T-helper 2 cell treated with Interferon-gamma antibody and Interleukin-4, amounts not matched to agents 5 μg/mL and 100 μg/mL, for 36 hours (primary cell): ENCODE measurements at places on chromosomes 7 and 10.

DNA sequence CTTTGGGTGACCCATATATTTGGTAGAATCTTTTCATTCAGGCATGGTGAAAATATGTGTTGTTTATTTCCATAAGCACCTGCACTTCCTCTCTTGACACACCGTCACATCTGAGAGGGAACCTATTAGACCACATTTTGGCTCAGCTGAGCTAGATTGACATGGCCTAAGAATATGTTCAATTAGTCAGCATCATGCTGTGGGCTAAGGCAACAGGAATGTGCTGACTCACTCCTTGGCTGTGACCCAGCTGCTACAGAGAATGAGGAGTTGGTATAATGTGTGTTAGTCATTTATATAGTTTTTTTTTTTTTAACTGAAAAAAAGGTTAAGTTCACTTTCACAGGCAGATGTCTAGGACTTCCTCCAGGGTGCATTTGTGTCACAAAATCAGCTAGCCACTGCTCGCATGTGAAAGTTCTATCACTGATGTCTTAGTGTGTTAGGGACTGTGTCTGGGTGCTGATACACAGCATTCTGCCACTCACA lies 180.6 kb downstream of the SEMA3E start:
- no peak for DNase-seq

GRCh38 chr10:74898201-74898976 lies 72.0 kb downstream of the KAT6B start:
- peak; percentile 27 for DNase-seq

DNA sequence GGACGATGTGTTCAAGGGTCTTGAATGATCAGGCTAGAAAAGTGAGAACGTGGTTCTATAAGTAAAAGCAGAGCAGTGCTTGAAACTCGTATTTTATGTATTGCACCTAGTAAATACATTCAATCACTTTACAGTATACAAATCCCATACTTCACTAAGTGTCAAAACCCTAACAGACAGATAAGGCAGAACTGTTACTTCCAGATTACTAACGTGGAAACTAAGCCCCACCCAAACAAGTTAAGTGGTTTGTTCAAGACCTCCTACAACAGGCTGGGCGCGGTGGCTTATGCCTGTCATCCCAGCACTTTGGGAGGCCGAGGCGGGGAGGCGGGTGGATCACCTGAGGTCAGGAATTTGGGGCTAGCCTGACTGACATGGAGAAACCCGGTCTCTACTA lies 9.2 kb upstream of the MYO1G start:
- no peak for DNase-seq

DNA sequence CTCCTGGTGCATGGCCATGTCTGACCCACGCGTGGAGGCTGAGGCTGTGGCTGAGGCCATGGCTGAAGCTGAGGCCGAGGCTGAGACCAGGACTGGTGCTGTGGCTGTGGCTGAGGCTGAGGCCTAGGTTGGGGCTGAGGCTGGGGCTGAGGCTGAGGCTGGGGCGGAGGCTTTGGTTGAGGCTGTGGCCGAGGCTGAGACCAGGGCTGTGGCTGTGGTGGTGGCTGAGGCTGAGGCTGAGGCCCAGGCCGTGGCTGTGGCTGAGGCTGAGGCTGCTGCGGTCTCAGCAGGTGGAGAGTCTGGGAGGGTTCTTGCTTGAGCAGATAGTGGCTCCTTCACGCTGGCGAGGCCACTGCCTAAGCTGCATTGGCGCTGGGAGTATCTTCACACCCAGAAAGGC lies 76.4 kb downstream of the WDR37 start:
- no peak for DNase-seq

DNA sequence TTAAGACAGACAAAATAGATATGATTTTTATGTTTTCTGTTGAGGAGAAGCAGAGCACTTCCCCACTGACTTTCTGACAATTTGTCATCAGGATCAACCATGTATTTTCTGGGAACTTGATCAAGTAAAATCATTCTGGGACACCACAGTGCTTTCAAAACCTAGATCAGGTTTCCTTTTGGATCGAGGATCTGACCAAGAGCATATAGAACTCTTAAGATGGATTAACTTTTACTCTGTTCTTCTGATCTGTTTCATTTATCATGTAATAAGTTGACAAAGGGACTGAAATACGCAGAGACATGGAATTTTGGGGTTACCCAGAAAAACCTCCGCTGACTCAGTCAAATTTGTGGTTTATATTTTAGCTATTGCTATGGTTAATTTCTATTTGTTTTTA lies 136.0 kb upstream of the WNT16 start:
- no peak for DNase-seq

DNA sequence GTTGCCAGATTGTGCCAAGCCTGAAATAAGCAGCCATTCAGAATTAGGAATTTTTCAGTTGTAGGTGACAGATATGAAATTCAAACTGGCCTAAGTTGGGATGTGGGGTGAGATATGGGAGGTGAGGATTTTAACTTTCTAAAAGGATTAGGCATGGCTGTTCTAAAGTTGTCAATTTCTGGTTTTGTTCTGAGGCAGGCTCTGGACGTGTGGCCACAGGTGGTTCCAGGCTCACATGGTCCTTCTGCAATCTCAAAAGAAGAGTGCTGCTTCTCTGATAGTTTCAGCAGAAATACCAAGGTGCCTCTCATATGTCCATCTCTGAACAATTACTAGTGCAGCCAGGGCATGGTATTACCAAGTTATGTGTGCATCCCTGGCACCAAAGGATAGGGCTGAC lies 21.4 kb downstream of the EFCAB10 start:
- DNase-seq = no peak

- no peak for DNase-seq
Observed at GRCh38 chr7:157485361-157485831, 148.6 kb downstream of the DNAJB6 start.

DNA sequence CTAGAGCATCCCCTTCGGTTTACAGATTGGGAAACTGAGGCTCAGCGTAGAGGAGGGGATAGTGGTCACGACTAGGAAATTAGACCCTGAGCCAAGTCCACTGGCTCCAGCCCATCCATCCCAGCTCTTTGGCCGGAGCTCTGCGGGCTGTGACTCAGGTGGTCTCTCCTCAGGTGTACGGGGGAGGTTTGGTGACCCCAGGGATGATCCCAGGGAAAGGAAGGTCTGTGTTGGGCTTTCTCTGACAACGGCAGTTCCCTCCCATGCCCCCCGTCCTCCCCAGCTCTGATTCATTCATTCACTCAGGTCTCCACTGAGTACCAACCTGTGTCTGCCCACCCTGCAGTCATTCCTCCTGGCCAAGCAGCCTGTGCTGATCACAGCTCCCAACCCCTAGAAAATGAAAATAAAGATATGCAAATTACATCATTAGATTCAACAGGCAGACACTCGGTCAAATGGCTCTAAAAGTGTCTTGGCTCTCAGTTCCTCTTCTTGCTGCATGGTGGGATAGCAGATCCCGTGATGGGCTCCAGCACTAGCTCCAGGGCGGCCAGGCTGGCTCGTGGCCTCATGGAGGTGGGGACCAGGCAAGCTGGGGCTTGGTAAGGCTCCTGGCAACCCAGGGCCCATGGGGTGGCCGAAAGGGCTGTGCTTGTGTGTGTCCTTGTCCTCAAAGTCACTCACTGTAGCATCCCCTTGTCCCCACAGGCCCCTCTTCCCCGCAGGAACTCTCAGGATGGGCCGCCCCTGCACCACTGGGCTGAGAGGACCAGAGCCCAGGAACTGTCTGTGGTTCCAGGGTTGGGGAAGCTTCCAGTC lies 37.8 kb downstream of the CLRN3 start:
- no peak for DNase-seq

- DNase-seq = no peak
Observed at GRCh38 chr10:124425227-124425962, 6.7 kb upstream of the OAT start.

DNA sequence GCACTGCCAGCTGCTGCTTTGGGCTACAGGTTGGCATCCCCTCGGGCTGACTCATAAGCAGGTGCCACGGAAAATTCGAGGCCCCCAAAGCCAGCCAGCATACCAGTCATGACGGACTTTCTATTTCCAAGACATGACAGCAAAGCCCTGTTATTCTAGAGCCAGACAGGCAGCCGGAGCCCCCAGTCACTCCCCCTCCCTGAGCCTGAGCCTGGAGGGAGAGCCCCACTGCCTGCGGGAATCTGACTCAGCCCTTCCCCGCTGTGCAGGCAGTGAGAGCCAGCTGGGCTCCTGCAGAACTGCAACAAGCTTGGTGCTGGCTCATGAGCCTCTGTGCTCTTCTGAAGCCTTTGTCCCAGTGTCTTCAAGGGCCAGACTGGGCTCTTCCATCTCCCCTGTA lies 15.8 kb downstream of the BTBD16 start:
- DNase-seq = no peak

DNA sequence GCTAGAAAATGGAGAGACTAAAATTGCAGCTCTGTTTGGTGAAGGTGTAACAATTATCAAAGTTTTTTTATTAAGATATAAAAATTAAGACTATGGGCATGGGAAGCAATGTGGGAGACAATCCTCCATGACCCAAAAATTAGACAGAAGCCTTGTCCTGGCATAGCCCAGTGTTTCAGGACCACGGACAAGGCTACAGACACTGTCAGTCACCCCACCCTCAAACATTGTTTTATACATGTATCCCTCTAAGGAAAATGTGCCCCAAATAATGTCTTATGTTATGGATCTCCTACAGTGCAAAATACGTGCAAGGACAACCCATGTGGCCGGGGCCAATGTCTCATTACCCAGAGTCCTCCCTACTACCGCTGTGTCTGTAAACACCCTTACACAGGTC lies 24.0 kb downstream of the HABP2 start:
- DNase-seq = no peak

- DNase-seq = no peak
Observed at GRCh38 chr10:5070648-5071410, 23.4 kb upstream of the AKR1C3 start.

DNA sequence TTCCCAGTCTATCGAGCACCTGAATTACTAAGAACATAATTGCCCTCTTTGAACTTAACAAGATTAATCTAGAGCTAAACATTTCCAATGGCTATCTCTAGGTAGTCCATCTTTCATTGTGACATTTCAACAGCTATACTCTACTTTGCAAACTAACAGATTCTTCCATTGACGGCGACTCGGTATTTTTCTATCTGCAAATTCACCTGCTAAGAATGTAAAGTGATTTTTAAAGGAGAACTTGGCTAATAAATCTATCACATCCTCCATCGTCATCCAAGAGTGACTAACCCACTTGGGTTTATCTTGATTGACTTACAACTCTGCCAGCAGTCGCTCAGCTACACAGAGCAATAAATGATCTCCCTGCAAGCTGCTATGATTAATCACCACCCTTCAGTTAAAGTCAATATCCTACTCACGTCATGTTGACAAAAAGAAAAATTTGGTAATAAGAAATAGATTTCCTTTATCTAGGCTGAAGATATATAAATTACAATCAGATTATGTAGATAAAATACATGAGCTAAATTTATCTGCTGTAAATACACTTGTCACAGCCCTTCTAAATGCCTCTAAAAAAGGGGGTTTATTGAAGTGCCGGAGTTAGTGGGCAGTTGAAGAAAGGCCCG lies 99.5 kb downstream of the SFMBT2 start:
- no peak for DNase-seq

- DNase-seq = no peak
Observed at GRCh38 chr7:25758559-25758958, 393.4 kb upstream of the NFE2L3 start.

GRCh38 chr7:155729847-155730246 lies 82.4 kb downstream of the SHH start:
- DNase-seq = no peak

- no peak for DNase-seq
Observed at GRCh38 chr7:132996581-132997242, 85.2 kb downstream of the CHCHD3 start.

DNA sequence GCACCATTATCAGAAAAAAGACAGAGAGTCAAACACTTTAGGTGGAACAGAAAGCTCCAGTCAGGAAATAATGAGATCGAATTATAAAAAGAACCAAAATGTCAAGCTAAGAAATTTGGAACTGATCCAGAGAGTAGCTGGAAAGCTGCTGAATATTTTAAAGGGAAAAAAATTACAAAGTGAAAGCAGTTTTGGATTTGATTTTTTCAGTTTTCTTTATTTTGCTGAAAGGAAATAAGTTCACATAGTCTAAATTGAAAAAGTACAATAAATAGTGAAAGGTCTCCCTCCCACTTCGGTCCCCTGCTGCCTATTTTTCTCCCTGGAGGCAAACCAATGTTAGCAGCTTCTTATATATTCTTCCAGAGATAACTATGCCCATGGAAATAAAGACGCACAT lies 11.3 kb upstream of the TOMM7 start:
- DNase-seq = no peak

GRCh38 chr7:7829667-7830066 lies 111.3 kb upstream of the RPA3 start:
- no peak for DNase-seq

GRCh38 chr7:97226541-97226940 lies 109.0 kb downstream of the SDHAF3 start:
- DNase-seq = no peak

- DNase-seq = no peak
Observed at GRCh38 chr7:106177738-106178592, 65.9 kb upstream of the SYPL1 start.

DNA sequence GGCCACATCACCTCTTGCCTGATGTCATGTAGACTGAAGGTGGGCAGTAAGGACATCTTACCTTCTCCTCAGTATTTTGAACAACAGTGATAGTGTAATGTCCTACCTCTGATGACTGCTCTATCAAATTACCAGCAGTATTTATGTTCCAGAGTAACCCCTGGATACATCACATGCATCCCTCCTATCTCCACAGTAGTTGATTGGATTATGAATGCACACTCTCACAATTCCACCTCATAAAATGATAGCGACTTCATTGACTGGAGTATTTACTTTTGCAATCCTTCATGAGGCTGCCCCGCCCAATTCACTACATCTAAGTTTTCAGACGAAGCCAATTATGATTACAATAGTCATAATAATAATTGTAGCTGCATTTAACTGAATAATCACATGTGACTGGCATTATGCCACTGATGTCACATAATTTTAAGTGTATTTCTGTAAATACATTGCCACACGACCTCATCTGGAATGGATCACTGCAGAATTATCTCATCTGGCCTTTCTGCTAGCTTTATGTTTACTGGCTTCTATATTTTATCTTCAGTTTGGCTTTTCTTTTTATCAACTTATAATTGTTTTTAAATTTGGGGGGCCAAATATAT lies 268.9 kb downstream of the SLC25A13 start:
- no peak for DNase-seq

DNA sequence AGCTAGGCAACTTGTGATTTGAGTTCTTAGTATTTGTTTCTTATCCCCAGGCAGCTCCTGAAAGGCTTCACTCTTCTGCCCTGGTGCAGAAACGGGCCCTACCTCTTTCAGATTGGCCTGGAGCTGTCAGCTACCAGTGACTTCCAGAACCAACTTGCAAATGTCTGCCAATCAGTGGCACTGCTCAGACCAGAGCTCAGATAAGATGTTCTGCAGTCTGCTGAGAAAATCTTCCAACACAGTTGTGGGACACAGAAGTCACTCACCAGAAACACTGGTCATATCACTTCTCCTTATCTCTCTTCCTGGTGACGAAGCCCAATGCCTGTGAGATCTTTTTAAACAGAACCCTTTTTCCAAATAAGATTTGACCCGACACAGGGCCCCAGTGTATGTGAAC lies 81.9 kb upstream of the DUSP5 start:
- DNase-seq = no peak

DNA sequence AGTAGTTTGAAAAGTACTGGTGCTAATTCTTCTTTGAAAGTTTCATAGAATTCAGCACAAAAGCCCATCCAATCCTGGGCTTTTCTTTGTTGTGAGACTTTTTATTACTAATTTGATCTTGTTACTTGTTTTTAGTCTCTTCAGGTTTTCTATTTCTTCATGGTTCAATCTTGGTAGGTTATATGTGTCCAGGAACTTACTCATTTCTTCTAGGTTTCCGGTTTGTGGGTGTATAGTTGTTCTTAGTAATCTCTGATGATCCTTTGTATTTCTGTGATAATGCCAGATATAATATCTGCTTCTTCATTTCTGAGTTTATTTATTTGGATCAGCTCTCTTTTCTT lies 147.5 kb downstream of the RTKN2 start:
- DNase-seq = no peak
